Stimulated activated CD8-positive, alpha-beta memory T cell treated with anti-CD3 and anti-CD28 coated beads, Interleukin-4, amount 100 ng/mL, for 24 hours (primary cell): ENCODE measurements at places on chromosomes 12 and 14.

GRCh38 chr14:35761922-35762321, 47.2 kb downstream of the RALGAPA1 start:
- no peak for DNase-seq

DNA sequence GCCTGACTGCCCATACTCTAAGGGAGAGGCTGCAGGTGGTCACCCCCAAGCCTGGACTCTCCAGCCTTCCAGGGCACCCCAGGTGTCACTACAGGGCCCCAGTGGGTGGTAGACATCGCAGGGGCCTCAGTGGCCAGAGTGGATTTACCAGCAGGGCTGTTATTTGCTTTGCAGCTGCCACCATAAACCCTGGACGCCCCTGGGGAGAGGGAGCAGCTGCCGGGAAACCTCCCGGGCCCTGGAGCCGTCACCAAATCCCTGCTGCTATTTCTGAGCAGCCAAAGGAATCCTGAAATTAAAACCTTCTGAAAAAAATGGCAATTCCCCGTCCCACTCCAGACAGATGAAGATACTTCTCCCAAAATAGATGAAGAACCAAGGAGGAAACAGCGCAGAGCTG, 13.9 kb downstream of the TMEM119 start:
- no peak for DNase-seq

DNA sequence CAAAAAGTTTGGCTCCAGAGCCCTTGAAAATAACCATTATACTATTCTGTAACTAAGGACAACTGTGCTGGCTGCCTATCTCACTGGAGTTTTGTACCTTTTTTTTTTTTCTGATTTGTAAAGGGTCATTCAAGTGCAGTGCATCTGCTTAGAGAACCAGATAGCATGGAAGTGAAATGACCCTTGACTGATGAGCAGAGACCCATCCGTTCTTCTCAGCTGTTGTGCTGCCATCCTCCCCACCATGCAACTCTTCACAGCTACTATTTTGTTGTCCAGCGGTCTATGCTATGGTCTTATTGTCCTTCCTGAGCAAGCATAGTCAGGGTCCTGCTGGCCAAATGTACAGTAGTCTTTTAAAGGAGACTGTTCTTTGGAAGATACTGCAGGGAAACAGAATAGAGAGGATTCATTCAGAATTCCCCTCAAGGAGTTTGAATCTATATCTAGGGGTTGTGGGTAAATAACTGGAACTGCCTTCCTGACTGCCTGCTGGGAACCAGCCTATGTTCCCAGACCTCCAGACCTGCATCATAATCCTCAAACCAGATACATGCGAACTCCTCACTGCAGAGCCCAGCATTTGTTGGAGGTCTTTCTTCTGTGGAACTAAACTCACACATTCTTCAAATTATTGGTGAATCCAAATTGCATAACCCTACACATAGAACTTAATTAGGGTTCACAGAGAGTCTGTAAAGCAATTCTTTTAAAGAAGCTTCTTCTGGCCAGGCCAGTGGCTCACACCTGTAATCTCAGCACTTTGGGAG, 41.1 kb downstream of the GPR19 start:
- no peak for DNase-seq

DNA sequence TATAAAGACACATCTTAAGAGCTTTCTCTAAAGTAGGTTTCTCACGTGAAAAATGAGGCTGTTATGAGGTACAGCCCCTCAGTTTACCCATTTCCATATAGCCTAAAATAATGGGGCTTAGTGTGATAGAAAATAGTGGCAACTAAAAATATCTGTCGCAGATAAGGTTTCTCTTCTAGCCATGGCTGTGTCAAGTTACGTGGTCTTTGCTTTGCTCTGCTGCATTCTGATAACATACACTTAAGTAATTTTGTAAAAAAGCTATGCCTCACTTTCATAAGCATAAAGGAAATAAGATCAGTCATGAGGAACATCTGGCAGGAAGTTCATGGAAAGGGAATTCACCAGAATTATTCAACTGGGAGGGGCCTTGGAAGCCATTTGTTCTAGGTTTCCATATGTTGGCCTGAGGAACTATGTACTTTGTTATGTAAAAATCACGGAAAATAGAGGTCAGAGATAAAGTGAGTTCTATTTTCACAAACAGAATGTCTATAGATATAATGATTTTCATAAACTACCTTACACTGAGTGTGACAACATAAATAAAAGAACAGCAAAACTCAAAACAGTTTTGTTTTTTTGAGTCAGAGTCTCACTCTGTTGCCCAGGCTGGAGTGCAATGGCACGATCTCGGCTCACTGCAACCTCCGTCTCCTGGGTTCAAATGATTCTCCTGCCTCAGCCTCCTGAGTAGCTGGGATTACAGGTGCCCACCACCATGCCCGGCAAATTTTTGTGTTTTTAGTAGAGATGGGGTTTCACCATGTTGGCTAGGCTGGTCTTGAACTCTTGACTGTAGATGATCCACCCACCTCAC, 195.6 kb upstream of the KRR1 start:
- DNase-seq: no peak

GRCh38 chr14:36713960-36714703, 52.5 kb downstream of the PAX9 start:
- DNase-seq: no peak

GRCh38 chr14:23568600-23569331, 1.2 kb upstream of the AP1G2 start:
- no peak for DNase-seq

DNA sequence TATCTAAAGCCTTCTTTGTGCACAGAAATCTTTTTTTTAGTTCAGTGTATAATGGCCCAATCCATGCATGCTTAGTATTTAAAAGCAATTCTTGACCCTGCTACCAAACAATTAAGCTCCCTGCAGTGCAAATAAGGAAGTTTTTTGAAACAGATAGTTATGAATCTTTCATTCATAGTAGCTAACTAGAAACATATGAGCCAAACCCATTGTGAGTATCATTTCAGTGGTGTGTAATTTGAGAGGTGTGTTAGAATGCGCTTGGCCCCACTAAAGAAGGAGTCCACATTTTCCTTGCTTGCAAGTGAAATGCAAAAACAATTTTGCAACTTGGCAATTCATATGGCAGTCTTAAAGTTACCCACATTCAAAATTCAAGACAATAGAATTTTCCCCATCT, 14.4 kb downstream of the EPS8 start:
- DNase-seq: no peak

GRCh38 chr12:47364261-47364660, 284.5 kb upstream of the AMIGO2 start:
- no peak for DNase-seq

DNA sequence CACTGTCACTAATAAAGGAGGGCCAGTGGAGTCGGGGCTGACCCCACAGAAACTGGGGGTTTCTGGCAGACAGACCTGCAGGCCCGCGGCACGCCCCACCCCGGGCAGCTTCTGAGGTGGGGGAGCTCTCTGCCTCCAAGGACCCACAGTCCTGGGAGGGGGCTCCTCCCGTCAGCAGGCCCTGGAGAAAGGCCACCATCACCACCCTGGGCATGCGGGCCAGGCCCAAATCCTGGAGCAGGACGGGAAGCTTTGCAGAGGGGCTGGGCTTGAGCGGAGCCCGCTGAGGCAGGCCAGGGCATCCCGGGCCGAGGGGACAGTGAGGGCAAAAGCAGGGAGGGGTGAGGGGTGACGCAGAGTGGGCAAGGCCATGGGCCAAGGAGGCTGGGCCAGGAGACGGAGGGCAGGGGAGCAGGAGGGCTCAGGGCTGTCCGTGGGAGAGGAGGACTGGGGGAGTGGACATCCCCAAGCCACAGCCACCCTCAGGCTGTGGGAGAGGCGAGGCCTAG, 11.1 kb upstream of the GPR132 start:
- no peak for DNase-seq

DNA sequence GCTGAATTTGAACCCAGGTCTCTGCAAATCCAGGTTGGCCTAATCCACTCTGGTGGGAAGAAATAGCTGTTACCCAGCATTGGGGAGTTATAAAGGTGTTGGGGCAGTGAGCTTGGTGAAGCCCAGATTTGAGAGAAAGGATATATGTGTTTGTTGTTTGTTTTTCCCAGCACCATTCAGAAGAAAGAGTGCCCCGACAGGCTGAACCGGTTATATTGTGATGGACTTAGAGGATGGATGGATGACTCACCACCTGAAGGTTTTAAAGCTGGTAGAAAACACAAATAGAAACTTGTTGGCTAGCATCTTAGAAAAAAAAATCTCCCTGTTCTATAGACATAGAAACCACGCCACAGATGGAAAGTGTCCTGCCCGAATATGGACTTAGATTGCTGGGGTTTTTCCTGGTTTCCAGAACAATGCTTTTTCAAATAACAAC, 404.6 kb downstream of the MED13L start:
- DNase-seq: no peak

- no peak for DNase-seq
Observed at GRCh38 chr12:8828257-8829124, 6.1 kb downstream of the A2ML1 start.

- DNase-seq: no peak
Observed at GRCh38 chr14:84028080-84028604, 1501.8 kb upstream of the FLRT2 start.

DNA sequence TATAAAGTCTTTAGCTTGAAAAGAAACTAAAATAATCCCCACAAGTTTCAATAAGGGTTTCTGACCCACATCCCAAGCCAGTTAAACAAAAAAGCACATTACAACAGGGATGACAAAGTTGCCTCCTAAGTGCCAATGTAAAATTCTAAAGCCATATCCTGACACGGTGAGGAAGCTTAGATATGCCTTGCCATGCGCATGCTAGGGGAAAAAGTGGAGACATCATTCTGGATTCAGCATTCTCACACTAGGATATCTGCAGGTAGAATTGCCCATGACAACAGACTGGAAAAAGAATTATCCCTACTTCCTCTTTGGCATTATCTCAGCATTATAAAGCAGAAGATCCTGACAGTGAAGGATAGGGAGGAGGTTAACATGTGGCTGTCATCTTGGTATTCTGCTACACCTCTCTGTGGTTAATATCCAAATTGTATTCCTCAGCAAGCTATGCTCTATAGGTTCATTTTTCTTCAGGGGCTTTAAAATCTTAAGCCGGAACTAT, 4.9 kb downstream of the DUSP6 start:
- DNase-seq: no peak

DNA sequence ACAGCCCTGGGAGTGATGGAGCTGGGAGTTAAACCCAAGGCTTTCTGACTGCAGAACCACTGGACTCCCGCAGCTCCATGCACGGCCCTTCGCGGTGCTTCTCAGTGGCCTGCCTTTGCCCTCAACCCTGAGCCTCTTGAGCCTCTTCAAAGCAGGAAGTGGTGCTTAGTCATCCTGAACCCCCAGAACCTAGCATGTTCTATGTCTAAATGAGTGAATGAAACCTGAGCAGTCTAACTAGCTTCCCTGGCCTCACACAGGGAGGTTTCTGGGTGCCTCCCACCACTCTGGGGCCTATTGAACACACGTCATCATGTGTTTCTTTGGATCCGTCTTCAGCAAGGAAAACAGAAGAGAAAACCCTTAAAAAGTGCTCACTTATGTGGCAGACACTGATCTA, 117.9 kb upstream of the SFSWAP start:
- no peak for DNase-seq

DNA sequence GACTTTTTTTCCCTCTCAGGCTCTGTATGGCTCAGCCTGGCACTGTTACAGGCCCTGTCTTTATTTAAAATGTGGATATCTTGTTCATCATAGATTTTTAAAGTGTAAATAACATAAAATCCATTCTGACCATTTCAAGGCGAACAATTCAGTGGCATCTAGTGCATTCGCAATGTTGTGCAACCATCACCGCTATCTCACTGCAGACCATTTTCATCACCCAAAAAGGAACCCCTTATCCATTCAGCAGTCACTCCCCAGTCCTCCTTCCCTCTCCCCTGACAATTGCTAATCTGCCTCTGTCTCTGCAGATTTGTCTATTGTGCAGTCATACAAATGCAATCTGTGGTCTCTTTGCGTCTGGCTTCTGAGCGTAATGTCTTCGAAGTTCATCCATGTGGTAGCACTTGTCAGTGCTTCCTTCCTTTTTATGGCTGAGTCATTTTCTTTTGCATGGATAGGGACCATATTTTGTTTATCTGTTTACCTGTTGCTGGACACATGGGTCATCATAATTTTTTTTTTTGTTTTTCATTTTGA, 148.8 kb upstream of the LHX5 start:
- DNase-seq: no peak

DNA sequence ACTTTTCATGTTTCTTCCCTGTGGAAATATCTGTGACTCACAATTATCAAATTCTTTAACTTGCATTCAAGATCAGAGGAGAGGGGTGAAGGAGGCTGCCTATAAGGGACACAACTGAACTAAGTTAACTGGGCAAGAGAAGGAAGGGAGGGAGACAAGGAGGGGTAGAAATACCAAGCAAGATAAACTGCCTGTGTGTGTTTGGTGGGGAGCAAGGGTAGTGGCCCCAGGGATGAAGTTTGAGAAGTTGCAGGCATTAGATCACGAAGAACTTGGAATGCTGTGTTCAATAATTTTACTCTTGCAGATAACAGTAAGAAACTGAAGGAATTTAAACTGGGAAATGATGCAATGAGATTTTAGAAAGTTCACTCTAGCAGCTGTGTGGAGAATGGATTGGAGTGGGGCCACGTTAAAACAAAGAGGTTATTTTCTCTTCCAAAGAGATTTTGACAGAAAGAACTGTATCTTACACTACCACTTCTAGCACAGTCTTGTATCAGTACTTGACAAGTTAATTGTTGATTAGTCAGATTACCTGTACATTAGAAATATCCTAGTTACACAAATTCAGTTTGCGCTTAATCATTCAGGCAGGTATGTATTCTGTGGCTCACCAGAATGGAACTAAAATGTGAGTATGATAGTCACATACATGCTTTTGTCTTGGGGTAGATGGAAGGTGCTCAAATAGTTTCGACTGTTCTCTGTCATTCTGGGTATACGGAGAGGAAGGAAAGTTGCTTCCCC, 7.4 kb downstream of the PKP2 start:
- DNase-seq: no peak

DNA sequence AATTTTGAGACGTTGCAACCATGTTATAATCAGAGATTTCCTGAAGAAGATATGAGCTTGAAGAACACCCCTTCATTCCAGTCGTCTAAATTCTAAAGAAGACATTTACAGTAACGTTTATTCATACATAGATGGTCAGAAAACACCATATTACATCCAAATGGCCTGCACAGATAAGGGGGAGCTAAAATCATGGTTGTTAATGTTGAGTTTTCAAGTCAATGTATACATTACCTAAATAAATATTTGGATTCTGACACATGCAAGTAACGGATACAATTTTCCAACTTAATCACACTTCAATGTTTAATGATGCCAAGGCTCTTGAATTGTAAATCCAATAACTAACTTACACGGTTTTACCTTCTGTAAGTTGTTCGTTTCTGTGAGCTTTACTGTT, 318.4 kb downstream of the SLC6A15 start:
- DNase-seq: no peak

DNA sequence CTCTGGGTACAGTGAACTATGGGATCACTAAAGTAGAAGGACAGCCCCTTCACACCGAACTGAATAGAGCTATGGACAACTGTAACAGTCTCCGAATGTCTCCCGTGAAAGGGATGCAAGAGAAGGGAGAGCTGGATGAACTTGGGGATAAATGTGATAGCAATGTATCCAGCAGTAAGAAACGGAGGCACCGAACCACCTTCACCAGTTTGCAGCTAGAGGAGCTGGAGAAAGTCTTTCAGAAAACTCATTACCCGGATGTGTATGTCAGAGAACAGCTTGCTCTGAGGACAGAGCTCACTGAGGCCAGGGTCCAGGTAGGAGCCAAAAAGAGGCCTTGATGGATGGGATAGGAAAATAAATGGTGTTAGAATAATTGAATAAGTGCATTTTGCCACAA, 3.5 kb downstream of the ALX1 start:
- DNase-seq: no peak
